ENCODE measurements at places on chromosomes 5 and 9. TPM values are rescaled to one million over a fixed set of nuclear protein-coding genes. Genes with fewer than 3 reads are reported as not detected.
A peak's percentile ranks its signal among the peaks of the same experiment; 100 is the strongest.

- no peak overlapping the region for H3K27ac ChIP-seq
- H3K36me3 ChIP-seq, result no peaks in the 10 kb centered on the region
- DNase-seq, result peak; percentile 23
- H3K4me1 ChIP-seq, result no peaks in the 10 kb centered on the region
Measured at GRCh38 chr5:371811-372555, 50.5 kb downstream of the AHRR start.

DNA sequence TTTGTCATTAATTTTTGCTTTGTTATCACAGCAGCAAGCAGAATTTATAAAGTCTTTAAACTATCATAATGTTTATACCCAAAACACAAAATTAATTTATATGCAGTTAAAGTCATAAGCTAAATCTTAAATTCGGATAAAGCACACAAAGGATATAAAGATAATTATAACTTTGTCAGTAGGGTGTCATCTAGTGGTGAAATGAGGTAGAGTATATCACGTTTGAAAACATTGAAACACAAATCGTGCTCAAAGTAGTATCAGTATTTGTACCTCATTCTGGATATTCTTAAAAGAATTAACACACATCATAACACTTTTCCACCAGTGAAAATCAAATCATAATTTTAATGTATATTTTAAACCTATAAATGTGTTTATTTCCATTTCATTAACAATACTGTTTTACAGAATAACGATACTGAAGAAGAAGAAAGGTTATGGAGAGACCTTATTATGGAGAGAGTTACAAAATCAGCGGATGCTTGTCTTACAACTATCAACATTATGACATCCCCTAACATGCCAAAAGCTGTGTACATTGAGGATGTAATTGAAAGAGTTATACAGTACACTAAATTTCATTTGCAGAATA is 129.5 kb downstream of the NIPBL start:
- no peaks in the 10 kb centered on the region for H3K27me3 ChIP-seq
- no peak for DNase-seq
- H3K4me1 ChIP-seq, result no peaks in the 10 kb centered on the region

GRCh38 chr5:149457393-149457763 is 78.3 kb upstream of the IL17B start:
- H3K36me3 ChIP-seq, result no peaks in the 10 kb centered on the region
- no peak for DNase-seq
- H3K4me3 ChIP-seq, result no peak overlapping the region
- no peaks in the 10 kb centered on the region for H3K27me3 ChIP-seq

DNA sequence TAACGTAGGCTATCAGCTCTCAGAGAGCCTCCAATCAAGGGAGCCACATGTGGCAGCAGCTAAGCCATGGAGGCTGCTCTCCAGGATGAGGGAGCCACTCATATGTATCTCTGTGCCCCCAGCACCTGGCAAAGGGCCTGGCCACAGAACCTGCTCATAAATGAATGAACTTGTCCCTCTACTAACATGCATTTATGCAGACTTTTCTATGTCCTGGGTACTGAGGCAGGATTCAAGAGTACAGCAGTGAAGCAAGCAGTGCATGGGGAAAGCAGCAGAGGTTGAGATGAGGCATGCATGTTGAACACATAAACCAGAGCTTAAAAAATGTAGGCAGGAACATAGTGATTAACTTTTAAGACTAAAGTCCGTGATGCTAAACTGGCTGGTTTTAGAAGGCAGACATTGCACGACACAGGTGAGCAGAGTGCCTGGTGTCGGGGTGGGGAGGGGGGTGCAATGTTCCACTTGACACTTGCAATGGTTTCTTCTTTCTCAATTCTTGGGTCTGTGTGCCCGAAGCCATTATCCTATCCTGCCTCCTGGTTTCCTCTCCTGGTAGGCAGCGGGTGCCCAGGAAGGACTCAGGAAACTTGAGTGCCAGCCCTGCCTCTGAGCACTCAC is 142.8 kb upstream of the ALDH1B1 start:
- no peak for DNase-seq
- no peaks in the 10 kb centered on the region for H3K4me1 ChIP-seq
- H3K36me3 ChIP-seq, result no peaks in the 10 kb centered on the region
- no peak overlapping the region for H3K27ac ChIP-seq

The PAEP gene
- total RNA-seq, result not detected

The ARHGEF28 gene
- 0.57 TPM for total RNA-seq

The TNFSF15 gene
- not detected for total RNA-seq

The CYSRT1 gene
- total RNA-seq, result 1.9 TPM

- H3K36me3 ChIP-seq, result no peaks in the 10 kb centered on the region
- no peaks in the 10 kb centered on the region for H3K27me3 ChIP-seq
- no peak for DNase-seq
- H3K4me1 ChIP-seq, result no peaks in the 10 kb centered on the region
- no peak overlapping the region for H3K27ac ChIP-seq
- H3K4me3 ChIP-seq, result no peak overlapping the region
Measured at GRCh38 chr5:57662991-57663390, 180.4 kb upstream of the ACTBL2 start.

The ZER1 gene
- total RNA-seq, result 24.2 TPM

The NEURL1B gene
- 3.6 TPM for total RNA-seq

GRCh38 chr5:170273968-170274710 is 23.4 kb downstream of the LCP2 start:
- no peaks in the 10 kb centered on the region for H3K27me3 ChIP-seq
- no peak overlapping the region for H3K27ac ChIP-seq

Measured in H9 (cell line).